Caki2 (cell line): ENCODE measurements at places on chromosomes 13 and 19. TPM values are rescaled to one million over a fixed set of nuclear protein-coding genes. Genes with fewer than 3 reads are reported as not detected.

CD79A gene
- not detected in 2 replicates for total RNA-seq

PRRG2 gene
- total RNA-seq = 9.5 TPM in 1 of 2 replicates, not detected in the other

LIM2 gene
- total RNA-seq = not detected in 2 replicates

HOMER3 gene
- total RNA-seq = 115 and 131 TPM in 2 replicates

SMIM24 gene
- total RNA-seq = not detected in 2 replicates

DNA sequence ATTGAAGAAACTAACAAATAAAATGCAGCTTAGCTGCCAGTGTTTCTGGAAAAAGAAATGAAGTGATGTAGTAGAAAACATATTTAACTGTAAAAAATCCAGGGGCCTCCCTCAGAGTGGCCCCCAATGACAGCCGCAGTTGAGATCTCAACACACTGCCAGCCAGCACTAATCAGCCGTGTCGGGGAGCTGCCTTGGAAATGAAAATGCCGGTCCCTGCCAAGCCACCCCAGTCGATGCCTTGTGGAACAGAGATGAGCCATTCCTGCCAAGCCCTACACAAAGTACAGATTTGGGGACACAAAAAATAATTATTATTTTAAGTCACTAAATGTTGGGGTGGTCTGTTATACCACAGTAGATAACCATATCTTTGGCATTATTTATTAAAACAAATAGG lies 1342.4 kb downstream of the EFNB2 start:
- DNase-seq = no peak

- DNase-seq = no peak
Observed at GRCh38 chr19:10662384-10663251, 8.5 kb downstream of the ILF3 start.

- DNase-seq = no peak
Observed at GRCh38 chr19:32971012-32971595, 654 bp downstream of the CEP89 start.

DNA sequence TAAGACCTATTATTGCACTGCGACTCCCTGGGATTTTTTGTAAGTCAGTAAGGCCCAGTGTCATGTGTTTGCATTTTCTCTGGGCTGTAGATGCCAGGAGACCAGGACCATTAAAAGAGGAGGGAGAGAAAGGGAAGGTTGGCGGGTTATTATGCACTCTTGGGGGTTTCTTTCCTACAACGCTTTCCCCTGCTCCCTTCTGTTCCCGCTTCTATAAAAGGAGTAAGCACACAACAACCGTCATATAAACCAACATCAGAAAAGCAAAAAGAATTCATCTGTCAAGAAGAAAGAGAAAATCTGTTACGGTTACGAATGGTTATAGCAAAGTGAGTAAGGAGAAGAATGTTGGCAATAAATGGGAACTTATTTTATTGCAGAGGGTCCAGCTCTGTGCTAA lies 541.8 kb downstream of the IRS2 start:
- no peak for DNase-seq

- DNase-seq = no peak
Observed at GRCh38 chr19:41295499-41295898, 14.5 kb upstream of the CCDC97 start.
